SK-N-DZ (cell line): ENCODE measurements at places on chromosomes 12 and 14.

DNA sequence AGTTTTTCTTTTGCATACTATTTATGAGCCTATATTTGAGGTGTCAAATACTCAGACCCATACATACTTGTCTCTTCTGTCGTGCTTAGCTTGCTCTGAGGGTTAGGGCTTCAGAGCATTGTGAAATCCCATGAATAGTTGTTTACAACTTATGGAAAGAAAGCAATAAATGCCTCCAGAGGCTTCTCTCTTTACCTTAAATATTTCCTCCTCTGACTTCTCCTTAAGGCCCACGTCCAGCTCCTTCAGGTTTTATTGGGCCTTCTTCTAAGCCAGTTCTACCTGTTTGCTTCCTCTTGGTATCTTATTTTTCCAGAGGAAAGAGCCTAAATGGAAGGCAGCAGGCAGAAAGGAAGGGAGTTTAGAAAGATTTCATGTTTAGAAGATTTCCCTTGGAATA is 218.6 kb downstream of the SPTSSA start:
- no peak for DNase-seq

DNA sequence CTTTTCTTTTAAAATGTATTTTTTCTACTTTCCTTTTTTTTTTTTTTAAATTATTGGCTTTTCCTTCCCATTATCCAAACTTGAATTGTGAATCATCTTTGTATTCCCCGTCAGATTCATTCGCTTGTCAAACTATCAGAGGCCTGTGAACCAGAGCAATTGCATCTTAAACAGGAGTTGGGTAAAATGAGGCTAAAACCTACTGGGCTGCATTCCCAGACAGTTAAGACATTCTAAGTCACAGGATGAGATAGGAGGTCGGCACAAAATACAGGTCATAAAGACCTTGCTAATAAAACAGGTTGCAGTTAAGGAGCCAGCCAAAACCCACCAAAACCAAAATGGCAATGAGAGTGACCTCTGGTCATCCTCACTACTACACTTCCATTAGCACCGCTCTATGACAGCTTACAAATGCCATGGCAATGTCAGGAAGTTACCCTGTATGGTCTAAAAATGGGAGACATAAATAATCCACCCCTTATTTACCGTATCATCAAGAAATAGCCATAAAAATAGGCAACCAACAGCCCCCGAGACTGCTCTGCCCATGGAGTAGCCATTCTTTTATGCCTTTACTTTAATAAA is 19.9 kb downstream of the FUT8 start:
- DNase-seq = no peak

DNA sequence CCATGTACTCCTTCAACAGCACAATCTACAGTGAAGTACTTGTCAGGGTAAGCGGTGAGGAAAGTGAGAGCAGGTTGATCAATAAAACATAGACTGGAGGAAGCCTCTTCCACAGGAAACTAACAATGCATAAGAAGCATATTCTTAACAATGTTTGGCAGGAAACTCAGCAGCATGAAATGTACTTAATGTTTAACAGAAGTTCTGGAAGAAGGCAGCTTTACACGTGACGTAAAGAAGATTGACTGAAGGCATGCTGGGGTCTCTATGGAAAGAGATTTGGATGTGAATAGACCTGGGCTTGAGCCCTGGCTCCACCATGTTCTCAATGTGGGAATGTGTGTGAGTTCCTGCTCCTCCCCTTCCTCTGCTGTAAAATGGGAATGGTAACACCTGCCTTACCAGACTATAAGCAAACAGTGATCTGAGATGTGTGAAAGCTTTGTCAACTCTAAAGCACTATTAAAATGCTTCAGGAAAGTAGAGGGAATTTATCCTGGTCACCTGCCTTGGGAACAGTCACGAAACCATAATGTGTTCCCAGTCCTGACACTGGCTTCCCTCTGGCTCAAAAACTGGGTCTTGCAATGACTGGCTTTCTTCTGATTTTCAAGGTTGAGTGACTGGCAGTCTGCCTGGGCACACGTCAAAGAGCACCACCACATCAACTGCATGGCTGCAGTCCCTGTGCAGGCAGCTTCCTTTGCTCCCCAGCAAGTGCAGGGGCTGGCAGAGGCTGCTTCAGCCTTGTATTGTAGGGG is 384.6 kb downstream of the APAF1 start:
- no peak for DNase-seq

GRCh38 chr14:93655078-93655750 is 133.1 kb downstream of the PRIMA1 start:
- DNase-seq = peak; percentile 58

- DNase-seq = no peak
Measured at GRCh38 chr14:35201066-35201465, 78.7 kb downstream of the PRORP start.
